ENCODE measurements at places on chromosomes 16 and 17.

- DNase-seq = no peak
These were observed at the start of gene PRKCB for GRCh38 chr16:23835390-23836077. PRKCB (plus strand) TSS chr16:23835983.

DNA sequence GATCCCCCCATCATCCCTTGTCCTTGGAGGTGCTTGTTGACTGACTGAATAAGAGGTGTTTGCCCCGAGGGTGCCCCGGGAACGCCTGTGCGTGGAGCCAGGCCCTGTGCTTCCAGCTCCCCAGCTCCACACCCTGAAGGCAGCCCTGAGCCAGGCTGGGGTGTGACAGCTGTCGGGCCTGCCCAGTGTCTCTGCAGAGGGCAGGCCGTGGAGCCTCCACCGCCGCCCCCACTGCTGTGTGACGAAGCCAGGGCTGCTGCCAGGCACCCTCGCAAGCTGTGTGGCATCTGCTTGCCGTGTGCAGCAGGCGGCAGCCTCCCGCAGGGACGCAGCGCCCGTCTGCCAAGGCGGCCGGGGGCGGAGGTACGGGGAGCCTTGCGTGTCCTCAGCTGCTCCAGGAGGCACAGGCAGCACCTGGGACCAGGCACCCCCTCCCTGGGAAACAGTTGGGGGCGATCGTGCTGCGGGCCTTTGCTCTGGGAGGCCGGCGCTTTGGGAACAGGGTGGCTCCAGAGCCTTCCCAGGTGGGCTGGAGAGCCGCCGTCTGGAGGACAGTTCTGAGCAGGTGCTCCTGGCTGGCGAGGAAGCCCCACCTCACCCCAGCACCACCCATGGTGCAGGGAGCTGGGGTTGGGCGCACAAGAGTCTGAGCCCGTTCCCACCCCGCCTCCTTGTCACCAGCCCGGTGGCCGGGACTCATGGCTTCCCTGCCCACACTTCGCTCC is 26.6 kb downstream of the GSE1 start:
- no peak for DNase-seq

DNA sequence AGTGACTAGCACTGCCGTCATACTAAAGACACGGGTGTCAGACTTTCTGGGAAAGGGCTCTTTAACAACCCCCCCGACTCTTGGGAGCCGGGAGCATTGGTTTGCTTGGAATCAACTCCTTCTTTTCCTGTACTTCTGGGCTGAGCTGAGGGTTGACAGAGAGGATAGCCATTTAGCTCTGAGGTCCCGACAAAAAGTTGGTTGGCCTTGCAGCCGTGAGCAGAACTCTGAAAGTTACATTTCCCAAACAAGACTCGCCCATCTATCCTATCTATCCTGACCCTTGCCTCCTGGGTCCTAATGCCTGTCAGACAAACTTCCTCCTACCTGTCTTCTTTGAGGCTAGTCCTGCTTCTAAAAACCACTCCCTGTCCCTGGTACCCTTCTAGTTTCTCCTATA is 460.8 kb upstream of the TOM1L1 start:
- DNase-seq = no peak

GRCh38 chr16:31138621-31139578 is 3.4 kb upstream of the PRSS8 start:
- DNase-seq = no peak

- DNase-seq = no peak
These were observed 787.4 kb downstream of the KCNJ2 start for GRCh38 chr17:70956726-70957125.

DNA sequence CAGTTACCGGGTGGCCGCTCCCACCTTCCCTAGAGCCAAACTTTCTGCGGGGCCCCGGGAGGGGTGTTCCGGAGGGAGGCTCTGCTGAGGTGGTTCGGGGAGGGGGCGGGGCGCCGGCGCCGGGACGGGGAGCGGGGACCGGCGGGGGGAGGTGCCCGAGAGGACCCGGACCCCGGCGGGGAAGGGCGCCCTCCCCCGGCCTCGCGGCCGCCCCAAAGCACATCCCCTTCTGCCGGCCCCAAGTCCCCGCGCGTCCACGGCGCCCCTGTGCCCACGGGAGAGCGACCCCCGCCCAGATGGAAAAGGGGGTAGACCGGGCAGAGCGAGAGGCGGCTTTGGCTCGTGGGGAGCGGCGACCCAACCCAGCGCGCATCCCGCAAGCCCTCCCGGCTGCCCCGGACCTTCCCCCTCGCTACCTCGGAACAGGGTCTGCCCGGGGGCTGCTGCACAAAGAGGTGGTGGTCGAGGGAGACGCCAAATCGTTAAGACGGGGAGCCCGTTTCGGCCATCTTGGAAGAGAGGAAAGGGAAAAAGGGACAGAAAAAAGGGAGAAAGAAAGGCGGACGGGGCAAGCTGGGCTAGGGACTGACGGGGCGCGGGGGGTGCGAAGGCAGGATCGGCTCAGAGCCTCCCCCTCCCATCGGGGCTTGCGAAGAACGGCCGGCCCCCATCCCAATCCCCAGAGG is 530 bp downstream of the PCGF2 start:
- DNase-seq = no peak

DNA sequence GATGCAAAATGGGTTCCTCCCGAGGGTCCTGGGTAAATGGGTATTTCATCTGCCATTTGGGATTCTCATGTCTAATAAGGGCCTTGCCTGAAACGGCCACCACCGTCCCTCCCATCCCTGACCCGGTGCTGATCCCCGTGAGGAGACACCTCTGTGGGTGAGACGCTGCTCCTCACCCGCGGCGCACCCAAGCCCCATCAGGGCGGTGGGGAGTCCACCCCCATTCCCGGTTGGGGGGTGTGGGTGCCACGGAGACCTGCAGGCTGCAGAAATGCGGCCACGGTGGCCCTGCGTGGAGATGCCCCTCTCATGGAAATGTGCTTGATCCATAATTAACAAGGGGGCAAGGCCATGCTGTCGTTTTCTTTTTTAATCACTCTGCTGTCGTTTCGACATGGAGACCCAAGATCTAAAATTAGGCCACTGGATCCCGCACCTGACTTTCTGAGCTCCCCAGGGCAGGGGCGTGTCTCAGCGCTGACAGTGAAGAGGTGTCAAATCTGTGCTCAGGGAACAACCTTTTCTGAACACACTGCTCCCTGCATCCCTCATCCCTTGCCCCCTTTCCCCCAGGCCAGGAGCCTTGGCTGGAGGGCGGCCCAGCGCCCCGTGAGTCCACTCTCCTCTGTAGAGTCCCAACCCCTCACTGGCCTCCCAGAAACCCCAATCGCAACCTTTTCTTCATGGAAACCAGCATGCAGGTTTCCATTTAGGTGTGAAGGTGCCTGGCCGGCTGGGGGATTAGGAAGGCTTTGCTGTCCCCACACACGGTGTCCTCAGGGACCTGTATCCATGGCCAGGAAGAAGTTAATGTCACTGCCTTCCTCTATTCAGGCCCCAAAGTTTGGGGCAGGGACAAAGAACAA is 38.9 kb downstream of the PEMT start:
- no peak for DNase-seq

DNA sequence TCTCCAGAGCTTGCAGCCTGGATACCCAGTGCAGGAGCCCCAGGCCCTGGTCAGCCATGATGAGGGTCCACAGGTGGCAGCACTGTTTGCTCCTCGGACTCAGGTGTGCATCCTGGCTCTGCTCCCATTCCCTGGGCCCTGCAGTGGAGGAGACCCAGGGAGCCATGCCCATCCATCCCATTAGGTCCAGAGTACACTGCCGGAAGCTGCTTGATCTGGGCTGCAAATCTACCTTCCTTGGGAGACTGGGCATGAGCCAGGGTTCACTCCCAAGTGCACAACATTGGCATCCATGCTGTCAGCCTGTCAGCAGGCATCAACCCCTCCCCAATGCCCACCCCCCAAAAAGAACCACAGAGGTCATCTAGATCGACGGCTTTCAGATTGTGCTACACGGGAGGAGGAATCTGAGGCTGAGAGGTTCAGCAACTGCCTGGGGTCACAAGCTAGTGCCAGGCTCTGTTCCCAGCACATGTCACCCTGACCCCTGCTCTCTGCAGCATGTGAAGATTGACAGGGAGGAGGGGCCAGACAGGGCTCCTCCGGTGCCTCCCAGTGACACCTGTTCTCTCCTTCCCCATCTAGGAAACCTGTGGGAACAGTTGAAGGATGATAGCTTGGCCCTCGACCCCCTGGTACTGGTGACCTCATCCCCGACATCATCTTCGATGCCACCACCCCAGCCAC is 15.7 kb downstream of the UNC119 start:
- no peak for DNase-seq

DNA sequence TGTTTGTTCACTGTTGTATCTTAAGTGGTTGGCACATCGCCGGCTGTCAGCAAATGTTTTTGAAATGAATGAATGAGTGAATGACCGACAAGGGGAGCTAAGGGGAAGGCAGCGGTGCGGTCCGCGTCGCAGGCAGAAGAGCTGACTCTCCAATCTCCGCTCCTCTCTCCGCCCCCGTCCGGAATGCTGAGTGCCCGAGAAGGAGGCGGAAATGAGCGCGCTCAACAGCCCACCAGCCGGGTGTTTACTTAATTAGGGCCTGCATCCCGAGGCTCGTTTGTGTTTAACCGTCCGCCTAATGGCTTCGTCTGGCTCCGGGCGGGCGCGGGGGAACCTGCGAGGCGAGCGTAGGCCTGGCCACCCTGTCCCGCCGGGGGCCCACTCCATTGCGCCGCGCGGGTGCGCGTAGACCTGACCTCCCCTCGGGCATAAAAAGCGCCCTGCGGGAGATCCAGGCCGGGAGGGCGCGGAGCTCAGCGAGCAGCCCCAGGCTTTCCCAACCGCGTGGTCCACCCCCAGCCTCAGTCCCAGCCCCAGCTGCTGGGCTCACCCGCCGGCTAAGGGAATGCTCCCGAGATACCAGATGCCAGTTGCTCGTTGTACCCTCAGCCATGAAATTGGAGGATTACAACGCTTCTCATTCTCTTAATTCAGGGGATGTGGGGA is 2.5 kb upstream of the CDH3 start:
- no peak for DNase-seq

DNA sequence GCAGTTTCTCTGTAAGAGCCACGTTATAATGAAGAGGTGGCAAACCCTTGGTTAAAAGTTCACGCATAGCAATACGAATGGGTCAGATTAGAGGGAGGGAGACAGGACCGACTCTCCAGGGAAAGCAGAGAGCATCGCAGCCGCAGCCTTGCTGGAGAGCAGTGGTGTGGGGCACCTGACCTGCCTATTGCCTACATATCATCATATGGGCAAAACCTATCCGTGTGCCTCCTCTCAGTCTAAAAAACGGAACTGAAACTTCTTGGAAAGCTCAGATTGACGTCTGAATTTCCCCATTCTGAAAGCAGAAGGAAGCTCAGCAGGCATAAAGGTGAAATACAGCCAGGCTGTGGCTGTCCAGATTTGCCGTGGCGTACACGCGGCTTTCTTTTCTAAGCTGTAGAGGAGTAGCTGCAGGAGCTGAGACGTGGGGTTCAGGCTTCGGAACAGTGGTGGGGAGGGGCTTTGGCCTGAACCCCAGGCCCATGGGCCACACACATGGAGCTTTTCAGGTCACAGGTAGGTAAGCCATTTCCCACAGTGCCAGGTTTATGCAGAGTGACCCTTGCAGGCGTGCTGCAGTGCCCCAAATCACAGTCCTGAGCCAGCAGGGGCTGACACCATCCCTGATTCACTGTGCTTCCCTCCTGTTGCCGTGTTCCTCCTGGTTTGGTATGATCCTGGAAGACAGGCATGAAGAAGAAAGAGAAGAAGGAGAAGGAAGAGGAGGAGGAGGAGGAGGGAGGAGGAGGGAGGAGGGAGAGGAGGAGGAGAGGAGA is 41.6 kb upstream of the TNRC6C start:
- no peak for DNase-seq

DNA sequence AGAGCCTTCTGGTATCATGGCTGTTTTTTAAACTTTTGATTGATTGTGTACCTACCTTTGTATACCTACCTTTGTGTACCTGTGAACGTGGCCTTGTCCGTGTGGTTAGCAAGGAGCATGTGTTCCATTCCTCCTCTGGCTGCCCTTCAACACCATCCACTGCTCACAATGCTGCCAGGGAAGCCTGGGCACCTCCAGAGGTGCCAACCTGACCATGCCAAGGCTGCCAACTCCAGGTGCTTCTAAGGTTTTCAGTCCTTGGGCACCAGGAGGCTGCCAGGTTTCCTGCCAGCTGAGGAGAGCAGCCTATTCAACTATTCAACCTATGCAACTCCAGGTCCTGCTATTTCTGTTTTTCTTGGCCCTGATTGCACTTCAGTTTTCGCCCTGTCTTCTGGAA is 17.6 kb upstream of the ARL4D start:
- no peak for DNase-seq

DNA sequence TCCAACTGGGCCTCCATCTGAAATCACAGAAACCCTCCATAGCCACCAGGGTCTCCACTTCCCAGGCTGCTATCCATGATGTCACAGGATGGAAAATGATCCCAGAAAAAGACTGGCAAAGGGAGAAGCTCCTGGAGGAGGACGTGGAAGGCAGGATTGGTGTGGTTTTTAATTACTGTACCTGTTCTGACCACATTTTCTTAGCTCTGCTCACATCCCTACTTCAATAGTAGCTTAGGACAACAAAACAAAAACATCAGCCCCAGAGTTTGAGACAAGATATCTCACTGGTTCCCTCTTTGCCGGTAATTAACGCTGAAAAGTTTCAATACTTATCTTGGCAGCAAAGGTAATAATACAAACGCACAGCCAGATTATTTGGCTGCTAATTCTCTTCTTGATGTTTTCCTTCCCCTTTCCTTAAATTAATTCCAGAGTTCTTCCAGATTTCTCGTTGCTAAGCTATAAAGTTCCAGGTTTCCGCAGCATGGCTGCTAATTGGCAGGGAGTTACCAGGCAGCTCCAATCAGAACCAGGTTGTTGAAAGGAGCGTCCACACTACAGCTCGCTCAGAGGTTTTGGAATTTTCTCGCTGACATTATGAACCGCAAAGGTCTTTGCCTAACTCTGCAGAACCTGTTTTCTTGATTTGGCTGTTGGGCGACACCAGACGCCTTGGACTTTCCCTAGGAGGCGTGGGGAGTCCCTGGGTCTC is 263.4 kb downstream of the MRTFB start:
- no peak for DNase-seq

GRCh38 chr16:1335996-1336395 is 2.6 kb downstream of the BAIAP3 start:
- no peak for DNase-seq

DNA sequence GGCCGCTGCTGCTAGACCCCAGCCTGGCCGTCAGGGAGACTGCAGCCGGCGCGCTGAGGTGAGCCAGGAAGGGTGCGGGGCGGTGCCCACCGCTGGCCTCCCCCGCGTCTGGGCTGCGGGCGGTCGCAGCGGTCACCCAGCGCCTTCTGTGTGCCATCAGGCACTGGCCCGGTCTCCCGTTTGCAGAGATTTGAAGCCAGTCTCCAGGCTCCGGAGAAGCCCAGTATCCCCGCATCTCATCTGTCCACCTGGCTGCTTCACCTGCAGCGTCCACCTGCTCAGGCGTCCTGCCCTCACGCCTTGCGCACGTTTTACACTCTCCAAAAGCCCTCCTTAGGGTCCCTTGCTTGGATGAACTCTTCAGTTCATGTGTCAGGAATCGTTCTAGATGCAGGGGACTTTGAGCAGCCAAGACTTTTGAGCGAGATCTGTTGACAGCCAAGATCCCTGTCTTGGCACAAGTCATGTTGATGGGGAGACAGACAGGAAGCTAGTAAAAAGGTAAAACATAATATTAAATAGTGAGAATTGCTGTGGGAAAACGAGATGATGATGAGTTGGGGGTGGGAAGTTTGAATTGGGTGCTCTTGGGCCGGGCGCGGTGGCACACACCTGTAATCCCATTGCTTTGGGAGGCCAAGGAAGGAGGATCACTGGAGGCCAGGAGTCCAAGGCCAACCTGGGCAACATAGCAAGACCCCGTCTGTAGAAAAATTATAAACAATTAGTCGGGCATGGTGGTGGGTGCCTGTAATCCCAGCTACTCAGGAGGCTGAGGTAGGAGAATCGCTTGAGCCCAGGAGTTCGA is 916 bp downstream of the HEATR3 start:
- no peak for DNase-seq

- no peak for DNase-seq
These were observed 237.5 kb upstream of the PMFBP1 start for GRCh38 chr16:72409423-72409822.

Data from amniotic stem cell (primary cell).